ENCODE measurements at places on chromosomes 3 and 15.

DNA sequence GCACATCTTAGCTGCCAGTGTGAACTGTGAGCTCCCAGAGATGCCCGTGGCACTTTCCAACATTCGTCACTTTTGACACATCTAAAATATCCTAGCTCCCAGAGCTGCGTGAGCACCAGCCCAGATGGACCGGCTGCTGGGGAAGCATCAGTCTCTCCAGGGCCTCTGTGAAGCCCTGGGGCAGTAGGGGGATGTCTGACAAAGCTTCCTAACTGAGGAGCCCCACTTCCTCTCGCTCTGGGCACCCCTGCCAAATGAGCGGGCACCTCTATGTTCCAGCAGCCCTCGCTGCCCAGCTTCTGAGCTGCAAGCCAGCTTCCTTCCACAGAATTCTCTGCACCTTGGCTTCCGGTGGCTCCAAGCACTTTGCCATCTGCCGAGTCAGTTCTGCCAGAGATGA is 91.1 kb downstream of the LIPC start:
- DNase-seq = no peak

DNA sequence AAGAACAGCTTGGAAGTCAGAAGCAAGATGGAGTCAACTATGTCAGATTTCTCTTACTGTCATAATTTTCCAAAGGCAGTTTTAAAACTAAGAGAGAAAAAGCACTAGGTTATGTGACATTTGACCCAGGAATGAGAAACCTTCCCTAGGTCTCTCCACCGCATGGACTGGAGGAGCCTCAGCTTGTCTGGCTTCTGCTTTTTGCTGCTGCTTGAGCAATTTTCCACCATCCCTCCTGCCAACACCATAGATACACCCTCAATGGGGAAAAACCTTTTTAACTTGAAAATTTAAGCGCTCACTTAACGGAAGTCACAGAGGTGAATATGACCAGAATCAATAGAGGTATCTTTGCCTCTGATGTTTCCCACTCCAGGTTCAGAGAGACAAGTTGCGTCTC is 17.8 kb upstream of the IREB2 start:
- no peak for DNase-seq

DNA sequence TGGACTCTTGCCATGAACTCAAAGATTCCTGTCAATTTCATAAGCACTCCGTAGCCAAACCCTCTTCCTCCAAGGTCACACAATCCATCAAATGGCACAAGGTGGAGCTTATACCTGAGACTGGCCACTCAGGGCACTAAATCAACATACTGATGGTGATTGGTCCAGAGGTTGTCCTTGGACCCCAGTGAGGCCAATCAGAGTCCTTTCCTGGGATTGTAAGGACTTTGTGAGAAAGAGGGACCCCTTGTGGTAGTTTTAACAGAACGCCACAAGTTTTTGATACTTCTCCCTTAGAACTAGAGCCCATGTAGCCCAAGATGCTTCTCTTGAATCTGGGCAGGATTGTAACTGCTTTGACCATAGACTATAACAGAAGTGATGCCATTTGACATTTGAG is 44.4 kb upstream of the LARS2 start:
- DNase-seq = no peak

DNA sequence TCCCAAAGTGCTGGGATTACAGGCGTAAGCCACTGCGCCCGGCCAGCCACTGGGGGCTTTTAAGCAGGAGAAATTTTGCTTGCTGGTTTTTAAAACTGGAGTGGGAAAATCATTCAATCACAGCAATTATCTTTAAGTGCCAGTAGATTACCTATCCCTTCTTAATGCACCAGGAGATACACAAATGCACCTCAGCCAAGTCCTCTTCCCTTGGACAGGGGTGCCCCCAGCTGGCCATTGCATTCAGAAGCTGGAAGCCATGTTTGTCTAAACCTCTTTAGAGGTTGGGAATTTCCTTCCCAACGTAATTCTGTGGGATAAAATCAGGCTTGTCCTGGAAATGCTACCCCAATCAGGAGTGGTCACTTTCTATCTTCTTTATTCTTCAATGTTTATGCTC is 26.6 kb downstream of the MIX23 start:
- DNase-seq = no peak

Data from GM04503 (cell line).